CD4-positive, alpha-beta T cell treated with Interleukin-21 for 1 hour (primary cell): ENCODE measurements at places on chromosomes 7 and 10.

DNA sequence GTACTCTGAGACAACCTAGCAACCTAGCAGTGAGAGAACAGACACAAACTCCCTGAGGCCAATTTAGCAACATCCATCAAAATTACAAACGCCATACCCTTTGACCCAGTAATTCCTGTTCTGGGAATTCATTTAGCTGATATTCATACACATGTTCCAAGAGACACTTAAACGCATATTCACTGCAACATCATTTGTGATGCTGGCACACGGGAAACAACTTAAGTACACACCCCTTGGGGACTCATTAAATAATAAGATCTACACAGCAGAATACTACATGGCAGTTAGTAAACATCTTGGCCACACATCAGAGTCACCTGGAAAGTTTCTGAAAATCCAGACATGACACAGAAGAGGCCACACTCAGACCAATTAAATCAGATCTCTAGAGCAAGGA is 17.6 kb downstream of the NUDCD3 start:
- no peak for DNase-seq

- DNase-seq: no peak
Observed at GRCh38 chr10:45561952-45562351, 110.6 kb downstream of the ZFAND4 start.

GRCh38 chr7:50667789-50668226 is 102.6 kb upstream of the DDC start:
- DNase-seq: no peak

DNA sequence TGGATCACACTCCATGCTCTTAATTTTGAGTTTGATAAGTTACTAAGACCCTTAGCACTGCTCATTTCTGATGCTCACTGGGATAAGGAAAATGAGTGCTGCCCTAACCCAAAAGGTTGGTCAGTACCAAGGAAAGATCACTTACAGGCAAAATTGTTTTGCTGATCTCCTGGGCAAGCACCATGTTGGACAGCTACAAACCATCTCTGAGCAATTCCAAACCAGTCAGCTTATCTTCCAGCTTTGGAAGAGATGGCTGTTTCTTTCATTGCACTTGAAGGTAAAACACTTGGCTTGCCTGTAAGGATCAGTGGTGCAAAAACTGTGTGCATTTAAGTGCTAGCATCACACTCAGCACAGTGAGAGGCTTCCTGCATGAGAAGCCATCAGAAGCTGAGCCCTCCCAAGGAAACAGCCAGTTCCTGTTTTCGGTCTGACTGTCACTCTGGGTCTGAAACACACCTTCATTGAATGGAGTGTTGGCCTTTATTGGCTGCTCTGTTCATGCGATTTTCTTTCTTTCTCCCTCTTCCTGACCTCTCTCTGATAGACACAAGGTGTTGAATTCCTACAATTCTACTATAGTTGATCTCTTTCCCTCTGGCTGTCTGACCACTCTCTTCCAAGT is 126.4 kb upstream of the GHITM start:
- DNase-seq: no peak

GRCh38 chr7:7443806-7444350 is 91.8 kb downstream of the COL28A1 start:
- no peak for DNase-seq

GRCh38 chr10:33293531-33294170 is 40.8 kb downstream of the NRP1 start:
- no peak for DNase-seq

GRCh38 chr10:18424200-18424599 is 227.2 kb downstream of the NSUN6 start:
- no peak for DNase-seq

GRCh38 chr10:119654540-119654939 is 3.4 kb downstream of the BAG3 start:
- no peak for DNase-seq

GRCh38 chr7:77498659-77499379 is 38.3 kb upstream of the PTPN12 start:
- DNase-seq: no peak

DNA sequence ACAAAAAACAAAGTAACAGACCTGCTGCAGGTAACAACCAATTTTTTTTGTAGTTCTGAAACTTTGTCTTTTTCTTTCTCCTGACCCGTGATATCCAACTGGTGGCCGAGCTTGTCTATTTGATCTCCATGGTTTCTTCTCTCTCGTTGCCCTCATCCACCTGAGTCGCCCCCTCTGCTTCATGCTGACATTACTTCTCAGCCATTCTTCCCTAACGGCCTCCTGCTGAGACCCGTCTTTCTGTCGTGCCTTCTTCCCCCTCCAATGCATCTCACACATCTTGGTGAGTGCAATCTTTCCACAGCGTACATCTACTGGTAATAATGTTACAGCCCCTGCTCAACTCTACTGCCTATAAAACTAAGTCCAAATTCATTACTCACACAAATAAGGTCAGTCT is 352.9 kb downstream of the RNLS start:
- no peak for DNase-seq

DNA sequence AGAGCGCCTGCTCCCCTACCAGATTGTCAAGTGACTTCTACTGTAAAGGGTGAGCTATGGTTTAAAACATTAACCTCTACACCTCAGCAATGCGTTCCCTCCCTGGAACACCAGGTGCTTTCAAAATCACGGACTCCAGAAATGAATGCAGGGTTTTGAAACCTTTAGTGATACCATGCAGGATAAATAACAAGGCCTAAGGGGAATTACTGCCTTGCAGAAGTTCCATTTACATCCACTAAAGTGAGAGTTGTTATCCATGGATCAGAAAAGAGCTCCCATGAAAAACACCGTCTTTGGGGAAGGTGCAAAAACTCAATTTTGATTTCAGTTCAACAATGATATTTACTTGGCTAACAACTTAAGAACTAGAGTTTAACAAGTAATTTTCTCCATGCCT is 4.0 kb downstream of the FZD8 start:
- no peak for DNase-seq

DNA sequence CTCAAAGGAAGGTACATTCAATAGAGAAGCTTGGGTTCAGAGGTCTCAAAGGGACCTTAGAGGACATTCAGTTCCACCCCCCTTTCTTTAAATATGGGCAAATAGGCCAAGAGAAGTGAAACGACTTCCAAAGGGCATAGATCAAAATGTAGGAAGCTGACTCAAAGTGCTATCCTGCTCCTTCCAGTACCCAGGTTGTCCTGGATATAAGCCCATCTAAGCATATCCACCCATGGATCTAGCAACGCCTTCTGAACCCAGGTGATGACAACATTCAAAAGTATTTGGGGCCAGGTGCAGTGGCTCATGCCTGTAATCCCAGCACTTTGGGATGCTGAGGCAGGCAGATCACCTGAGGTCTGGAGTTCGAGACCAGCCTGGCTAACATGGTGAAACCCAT is 5.3 kb downstream of the ATXN7L1 start:
- no peak for DNase-seq

DNA sequence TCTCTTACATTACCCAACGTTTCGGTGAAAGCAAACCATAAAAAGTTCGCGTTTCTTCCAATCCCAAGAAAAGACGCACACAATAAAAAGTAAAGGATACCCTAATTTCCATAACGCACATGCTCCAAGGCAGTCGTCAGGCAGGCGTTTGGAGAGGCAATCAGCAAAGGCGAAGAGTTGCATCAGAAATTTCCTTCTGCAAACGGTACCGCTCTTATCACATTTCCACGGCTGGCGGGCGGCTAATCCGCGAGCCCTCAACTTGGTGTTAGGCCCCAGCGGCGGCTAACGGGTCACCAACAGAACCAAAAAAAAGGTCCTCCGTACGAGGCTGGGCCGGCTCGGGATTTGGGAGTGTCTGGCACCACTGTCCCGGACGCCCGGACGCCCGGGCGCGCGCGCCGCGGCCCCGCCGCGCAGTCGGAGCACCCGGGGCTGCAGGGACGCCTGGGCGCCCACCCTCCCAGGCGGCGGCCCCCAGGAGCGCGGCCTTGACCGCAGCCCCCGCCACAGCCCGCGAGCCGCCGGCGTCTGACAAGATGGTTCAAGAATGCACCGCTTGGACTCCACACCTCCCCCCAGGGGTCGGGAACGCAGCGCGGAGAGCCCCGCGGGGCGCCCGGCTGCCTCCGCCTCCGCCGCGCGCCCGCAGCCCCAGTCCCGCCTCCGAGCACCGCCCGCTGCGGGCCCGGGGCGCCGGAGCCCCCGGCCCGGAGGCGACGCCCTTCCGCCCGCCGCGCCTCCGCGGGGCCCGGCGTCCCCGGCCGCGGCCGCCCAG is 9.8 kb upstream of the GRB10 start:
- DNase-seq: no peak

DNA sequence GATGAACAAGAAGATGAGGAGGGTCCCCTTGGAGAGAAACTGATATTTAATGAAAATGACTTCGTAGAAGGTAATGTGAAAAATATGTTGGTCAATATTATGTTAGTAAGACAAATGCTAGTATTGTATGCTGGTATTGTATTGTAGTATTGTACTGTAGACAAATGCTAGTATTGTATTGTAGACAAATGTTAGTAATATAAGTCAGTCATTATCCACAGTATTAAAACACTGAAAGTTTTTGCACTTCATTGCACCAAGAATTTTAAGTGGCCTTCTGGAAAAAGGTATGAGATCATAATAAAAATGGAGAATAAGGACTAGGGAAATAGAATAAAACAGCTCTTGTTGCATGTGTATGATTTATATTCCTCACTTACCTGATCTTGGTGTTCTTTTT is 17.5 kb downstream of the CSGALNACT2 start:
- no peak for DNase-seq

DNA sequence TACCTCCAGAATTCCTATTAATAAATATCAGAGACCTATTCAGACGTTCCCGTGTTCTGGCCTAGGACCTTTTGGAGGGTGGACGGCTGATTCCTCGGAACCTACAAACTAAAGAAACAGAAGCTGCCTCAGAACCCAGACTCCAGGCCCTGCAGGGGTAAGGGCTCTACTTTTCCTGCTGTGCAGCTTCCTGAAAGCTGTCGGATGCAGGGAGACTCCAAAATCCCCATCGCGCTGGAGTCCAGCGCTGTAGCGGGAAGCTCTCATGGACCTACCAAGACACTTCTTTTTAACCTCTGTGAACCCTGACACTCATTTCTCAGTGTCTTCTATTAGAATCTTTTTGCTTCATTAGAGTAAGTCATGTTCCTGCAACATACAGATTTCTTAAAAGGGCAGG is 244.5 kb upstream of the PITRM1 start:
- no peak for DNase-seq

- no peak for DNase-seq
Observed at GRCh38 chr10:101940916-101941315, 97.3 kb upstream of the KCNIP2 start.

DNA sequence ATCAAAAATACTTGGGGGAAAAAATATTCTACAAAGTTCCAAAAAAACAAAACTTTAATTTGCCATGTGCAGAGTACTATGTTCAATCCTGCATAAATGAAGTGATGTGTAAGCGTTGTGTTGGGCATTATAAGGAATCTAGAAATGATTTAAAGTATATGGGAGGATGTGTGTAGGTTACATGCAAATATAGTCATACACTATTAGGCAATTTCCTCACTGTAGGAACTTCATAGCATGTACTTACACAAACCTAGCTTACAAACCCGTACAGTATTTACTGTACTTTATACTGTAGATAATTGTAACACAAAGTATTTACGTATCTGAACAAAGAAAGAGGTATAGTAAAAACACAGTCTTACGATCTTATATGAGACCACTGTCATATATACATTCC is 72.3 kb downstream of the NRBF2 start:
- no peak for DNase-seq

- no peak for DNase-seq
Observed at GRCh38 chr7:91149341-91150246, 114.6 kb upstream of the FZD1 start.

DNA sequence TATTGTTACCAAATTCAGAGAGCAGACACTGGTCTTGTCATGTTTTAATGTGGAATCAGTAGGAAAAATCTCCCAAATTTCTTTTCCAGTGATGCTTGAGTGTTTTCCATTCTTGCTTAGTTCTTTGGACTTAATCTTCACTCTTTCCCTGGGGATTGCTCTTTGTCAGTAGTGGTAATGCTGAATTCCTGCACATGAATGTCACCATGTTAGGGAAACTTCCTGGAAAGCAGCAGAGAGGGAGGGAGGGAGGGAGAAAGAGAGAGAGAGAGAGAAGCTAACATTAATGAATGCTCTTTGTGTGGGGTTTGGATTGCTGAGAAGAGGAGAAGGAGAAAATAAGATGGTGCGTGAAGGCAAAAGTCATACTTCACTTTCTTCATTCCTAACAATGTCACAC is 295.3 kb upstream of the COBL start:
- no peak for DNase-seq

- DNase-seq: no peak
Observed at GRCh38 chr10:73840056-73840402, 28.6 kb upstream of the NDST2 start.

DNA sequence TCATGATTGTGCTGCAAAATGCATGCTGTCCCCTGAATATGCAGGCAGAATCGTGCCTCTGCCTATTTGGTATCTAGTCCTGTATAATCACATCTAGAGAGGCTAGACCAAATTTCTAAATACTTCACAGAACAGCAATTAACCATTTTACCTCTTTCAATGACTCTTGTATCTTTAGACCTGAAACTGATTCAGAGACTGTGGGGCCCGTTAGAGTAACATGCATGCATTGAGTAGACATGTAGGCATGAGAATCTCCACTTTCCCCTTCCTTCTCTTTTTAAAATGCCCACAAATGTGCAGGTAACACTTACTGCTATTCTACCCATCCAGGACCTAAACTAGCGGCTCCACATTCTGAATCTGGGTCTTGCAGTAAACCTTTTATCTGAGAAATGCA is 8.8 kb downstream of the ZNF92 start:
- no peak for DNase-seq

DNA sequence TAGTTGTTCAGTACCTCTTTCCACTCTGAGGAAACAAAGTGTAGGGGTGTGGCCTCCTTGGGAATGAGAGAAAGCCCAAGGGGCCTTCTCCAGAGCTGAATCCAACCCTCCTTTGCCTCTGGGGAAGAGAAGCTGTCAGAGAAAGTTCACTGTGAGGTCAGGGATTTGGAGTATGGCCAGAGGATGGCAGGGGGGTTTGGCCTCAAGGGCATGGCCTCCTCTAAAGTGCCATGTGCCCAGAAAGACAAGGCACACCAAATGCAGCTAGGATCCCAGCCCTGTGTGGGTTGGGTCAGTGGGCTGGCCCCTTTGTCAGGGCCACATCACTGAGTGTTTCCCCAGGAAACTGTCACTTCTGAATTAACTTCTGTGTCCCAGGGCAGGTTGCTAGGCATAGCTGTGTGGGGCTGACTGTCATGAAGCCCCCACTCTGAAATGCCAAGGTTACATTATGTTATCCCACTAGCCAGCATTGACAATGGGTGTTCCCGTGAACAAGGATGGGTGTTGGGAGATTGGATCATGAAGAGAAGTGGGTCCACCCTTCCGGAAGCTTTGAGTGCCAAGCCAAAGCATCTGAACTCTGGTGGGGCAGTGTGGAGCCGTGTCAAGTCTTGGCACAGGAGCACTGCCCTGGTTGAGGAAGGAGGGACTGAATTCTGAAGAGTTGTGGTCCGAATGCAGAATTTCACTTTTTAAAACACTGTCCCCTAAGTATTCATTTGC is 123.3 kb downstream of the ZMIZ1 start:
- DNase-seq: no peak

DNA sequence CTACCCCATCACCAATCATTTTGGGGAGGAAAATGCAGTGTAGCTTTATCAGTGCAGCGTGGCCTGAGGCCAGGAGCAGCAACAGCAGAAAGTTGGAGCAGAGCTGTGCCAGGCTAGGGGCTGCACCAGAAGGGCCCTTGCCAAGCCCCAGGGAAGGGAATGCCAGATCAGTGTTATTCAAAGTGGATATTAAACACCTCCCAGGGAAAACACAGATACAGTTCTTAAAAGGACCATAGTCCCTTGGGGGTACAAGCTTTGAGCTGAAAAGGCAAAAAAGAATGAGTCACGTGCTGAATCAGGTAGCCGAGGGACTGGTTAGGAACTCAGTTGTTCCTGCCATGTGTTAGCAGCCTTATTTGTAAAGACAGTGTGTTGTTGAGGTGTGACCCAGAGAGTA is 54.0 kb downstream of the GSDME start:
- no peak for DNase-seq
